ENCODE measurements at places on chromosomes 2 and 18. TPM values are rescaled to one million over a fixed set of nuclear protein-coding genes. Genes with fewer than 3 reads are reported as not detected.

PRSS56 gene
- not detected for total RNA-seq

ITSN2 gene
- total RNA-seq: 33.7 TPM

HOXD8 gene
- 0.44 TPM for total RNA-seq

ADCYAP1 gene
- total RNA-seq: not detected

STEAP3 gene
- 25.6 TPM for total RNA-seq

THAP4 gene
- total RNA-seq: 54.3 TPM

GEN1 gene
- 4.3 TPM for total RNA-seq

LOXHD1 gene
- not detected for total RNA-seq

DSG1 gene
- total RNA-seq: not detected

FOXI3 gene
- not detected for total RNA-seq

TRIM54 gene
- not detected for total RNA-seq

LIMS2 gene
- total RNA-seq: 0.44 TPM

TNFRSF11A gene
- total RNA-seq: 0.66 TPM

TMEM17 gene
- 2.8 TPM for total RNA-seq

GAD1 gene
- 0.33 TPM for total RNA-seq

USP34 gene
- total RNA-seq: 111 TPM

SCN9A gene
- 40.9 TPM for total RNA-seq

IL36A gene
- not detected for total RNA-seq

FSIP2 gene
- 0.15 TPM for total RNA-seq

RAB27B gene
- total RNA-seq: 2.0 TPM
